ENCODE measurements at places on chromosomes 3 and 15. TPM values are rescaled to one million over a fixed set of nuclear protein-coding genes. Genes with fewer than 3 reads are reported as not detected.

Gene BAHD1
- total RNA-seq: 15.4 TPM

Gene CRABP1
- total RNA-seq: not detected

Gene ZIC1
- total RNA-seq: 0.44 TPM

DNA sequence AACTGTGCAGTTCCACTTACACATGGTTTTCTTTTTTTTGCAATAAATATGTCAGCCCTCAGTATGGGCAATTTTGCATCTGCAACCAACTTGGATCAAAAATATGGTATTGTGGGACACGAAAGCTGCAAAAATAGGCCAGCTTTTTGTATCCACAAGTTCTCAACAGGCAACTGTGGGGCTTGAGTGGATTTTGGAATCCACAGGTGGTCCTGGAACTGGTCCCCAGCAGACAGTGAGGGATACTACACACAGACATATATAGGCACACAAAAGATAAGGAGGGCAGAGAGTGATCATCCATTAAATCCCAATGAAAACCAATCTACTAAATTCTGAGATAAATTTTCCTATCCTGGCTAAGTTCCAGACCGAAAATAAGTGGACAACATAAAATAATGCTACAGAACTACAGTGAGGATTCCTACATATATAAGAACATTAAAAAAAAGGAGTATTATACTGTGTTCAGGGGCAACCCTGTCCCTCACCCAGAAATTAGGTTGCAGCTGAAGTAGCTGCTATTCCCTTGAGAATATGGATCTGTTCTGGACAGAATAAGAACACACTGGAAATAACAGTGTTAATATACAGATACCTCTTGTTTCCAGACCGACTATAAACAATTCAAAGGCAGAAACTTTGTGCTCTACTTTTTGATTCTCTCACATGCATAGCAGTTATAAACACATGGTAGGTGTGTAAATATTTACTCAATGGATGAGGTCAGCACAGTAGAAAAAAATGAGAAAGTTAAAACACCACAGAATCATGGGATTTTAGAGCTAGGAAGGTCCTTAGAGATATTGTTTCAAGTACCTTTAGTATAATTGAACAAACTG, 25.4 kb downstream of the DENND4A start:
- no peak for DNase-seq

GRCh38 chr3:10888518-10889090, 72.6 kb downstream of the SLC6A11 start:
- no peak for DNase-seq

DNA sequence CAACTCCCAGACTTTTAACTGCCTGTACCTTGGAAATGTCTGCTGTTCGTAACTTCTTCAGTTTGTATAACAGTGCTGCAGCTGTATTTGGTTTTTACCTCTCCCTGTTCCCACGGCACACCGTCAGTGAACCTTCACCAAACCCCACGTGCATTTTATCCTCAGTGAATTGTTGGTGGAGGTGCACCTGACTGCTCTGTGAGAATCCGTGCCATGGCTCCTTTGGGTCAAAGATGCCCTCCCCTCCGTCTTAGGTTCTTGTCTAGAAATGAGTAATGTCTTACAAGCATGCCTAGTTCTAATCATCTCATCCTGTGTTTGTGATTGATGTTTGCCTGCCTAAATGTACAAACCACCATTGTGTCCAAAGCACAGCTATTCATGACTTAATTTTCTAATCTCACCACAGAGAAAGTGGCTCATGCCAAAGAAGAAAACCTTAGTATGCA, 28.2 kb downstream of the TPM1 start:
- no peak for DNase-seq

GRCh38 chr15:63573533-63573932, 23.7 kb upstream of the FBXL22 start:
- DNase-seq: no peak

GRCh38 chr3:194487289-194488054, 670 bp upstream of the ATP13A3 start:
- no peak for DNase-seq

All from HFFc6 (cell line).